Activated naive CD4-positive, alpha-beta T cell treated with anti-CD3 and anti-CD28 coated beads, Interleukin-2, amount 50 U/mL, for 72 hours (primary cell): ENCODE measurements at places on chromosomes 12 and 14.

- DNase-seq: no peak
Measured at GRCh38 chr14:30873308-30874119, 845 bp upstream of the COCH start.

DNA sequence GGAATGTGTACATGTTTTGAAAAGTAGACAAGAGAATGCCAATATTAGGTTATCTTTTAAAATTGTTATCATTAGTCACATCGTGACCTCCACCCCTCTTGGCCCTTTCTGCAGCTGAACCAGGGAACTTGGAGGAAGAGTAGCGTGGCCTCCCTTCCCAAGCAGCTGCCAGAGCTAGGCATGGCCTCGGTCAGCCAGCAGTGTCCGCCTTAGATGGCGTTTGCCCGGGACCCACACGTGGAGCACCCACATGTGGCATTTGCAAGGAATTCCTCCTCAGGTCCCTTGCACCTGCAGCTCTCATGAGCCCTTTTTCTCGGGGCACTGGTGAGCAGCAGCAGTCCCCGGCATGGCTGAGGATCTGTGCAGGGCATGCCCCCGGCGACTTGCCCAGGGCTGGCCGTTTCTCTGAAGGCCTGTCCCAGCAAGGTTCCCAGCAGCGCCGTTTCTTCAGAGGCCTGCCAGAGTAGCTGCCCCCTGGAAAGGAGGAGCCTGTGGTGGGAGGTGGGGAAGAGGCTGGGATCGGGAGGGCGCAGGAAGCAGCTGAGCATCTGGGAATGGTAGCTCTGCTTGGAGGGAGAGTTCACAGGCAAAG, 10.8 kb downstream of the JDP2 start:
- DNase-seq: no peak

DNA sequence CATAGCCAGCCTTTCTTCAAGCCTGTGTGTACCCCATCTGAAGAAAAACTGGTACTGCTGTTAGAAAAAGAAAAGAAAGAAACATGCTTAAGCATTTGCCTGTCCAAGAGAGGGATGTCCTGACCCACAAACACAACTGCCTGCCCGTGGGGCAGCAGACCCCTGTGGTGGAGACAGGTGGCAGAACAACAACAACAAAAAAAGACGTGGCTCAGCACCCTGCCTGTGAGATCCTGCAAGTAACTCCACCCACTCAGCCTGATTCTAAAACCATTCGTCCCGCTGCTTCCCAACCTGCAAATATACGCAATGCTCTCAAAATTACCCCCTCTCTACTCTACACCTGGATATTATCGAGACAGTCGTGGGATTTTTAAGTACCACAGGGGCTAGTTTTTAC, 64.9 kb upstream of the ZDHHC17 start:
- DNase-seq: no peak

DNA sequence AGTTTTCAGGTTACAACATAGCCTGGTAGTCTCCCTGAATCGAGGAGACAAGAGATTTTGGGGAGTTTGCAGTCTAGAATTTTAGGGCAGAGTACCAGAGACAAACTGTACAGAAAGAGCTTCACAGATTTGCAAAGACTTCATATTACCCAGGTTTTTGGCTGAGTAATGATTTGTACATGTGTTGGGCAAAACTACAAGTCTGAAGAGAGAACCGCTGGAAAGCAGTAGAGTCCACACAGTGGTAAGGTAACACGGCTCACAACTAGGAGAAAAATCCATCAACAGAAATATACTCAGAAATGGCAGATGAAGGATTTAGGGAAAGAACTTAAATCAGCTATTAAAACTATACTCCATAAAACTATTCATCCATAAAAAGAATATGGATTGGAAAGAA, 25.7 kb downstream of the FBXO33 start:
- no peak for DNase-seq

DNA sequence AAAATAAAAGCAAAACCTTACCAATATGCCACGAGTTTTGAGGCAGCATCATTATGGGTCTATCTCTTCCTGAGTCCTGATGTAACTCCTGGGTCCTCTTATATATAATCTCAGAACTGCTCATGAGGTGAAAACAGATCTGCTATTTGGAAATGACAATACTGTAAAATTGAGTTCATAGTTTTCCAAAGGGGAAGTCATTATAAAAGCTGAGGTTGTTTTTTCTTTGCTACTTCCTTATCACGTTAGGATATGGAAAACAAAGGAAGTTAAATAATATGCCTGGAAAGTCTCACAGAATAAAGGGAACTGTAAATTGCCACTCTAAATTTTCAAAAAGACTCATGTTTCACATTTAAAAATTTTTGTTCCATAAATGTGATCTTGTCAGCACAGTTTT, at the start of gene CD163L1:
CD163L1 (minus strand) TSS at position 78 of the 400 bp plus-strand sequence; CDS start at position 52, 26 bp downstream.
- DNase-seq: no peak

- no peak for DNase-seq
Measured at GRCh38 chr14:84988357-84988756, 541.6 kb upstream of the FLRT2 start.

DNA sequence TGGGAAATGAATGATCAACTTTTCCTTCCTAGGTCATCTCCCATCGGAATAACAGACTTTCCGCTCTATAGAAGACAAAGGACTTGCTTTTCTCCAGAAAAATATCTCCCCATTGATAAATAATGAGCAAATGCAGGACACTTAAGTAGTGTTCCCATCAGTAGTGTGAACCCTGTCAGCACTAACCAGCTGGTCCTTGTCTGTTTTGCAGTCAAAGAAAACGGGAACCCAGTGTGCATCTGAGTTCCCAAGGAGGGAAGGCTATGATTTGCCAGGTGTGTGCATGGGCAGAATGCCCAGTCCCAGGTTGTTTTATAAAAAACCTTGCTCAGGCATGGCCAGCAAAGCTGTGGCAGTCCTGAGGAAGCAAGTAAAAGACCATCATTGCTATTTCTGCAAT, 256.5 kb upstream of the HMGA2 start:
- no peak for DNase-seq

DNA sequence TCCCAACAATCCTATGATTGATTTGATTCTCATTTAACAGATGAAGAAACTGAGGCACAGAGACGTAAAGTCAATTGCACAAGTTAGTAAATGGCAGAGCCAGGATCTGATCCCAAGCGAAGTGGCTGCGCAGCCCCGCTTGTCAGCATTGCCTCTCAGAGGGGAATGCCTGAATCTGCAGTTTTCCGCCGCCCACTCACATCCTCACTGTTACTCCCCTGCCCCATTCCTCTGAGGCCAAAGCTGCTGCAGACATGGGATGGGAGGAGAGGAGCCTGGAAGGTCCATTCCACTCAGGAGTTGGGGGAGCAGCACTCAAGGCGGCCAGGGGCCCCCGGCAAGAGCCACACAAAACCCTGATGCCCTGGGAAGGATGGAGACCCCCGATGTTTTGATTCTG, 1.0 kb downstream of the NRIP2 start:
- DNase-seq: no peak

GRCh38 chr12:94309373-94309772, 150.3 kb downstream of the CEP83 start:
- no peak for DNase-seq

- DNase-seq: no peak
Measured at GRCh38 chr14:75648066-75648838, 12.4 kb downstream of the ERG28 start.

DNA sequence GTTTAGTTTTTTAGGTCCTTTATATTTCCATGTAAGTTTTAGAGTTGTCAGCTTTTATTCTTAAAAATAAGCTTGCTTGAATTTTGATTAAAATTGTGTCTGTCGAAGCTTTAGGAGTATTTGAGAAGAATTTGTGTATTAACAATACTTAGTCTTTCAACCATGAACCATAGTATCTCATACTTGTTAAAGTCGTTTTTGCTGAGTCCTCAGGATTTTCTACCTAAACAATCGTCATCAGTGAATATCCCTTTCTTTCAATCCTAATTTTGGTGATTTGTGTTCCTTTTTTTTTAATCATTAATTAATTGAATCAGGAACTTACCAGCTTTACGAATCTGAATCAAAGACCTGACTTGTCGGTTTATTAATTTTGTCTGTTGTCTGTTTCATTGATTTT, 18.2 kb downstream of the CAND1 start:
- DNase-seq: no peak

GRCh38 chr12:126519833-126520232, 1454.6 kb downstream of the AACS start:
- no peak for DNase-seq

DNA sequence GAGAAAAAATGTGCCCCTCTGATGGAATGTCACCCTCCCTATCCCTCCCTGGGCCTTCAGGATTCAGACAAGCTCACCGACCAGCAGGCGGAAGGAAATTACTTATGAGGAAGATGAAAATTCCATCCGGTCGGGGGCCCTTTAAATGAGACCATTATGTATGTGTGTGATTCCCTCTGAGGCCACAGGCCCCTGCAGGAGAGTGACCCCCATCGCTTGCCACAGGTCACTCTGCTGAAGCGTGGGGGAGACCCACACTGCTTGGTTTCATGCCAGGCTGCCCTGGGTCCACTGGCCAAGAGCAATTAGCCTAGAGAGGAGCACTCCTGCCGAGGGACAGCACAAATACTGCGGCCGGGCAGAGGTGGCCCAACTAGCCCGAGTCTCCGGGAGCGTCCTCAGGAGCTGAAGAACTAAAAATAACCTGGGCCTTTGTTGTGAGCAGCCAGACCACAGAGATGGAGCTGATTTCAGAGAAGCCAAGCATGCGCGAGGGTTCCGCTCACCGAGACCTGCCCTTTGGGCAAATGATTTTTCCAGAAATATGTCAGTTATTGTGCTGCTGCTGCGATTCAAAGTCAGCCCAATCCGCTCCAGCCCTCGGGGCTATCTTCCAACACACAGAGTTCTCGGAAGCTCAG, 276.4 kb downstream of the DPF3 start:
- no peak for DNase-seq
